ENCODE measurements at places on chromosomes 12 and 14. TPM values are rescaled to one million over a fixed set of nuclear protein-coding genes. Genes with fewer than 3 reads are reported as not detected.

GRCh38 chr12:83527810-83528209, 841.1 kb downstream of the TMTC2 start:
- DNase-seq = no peak

GRCh38 chr12:19412844-19413243, 26.4 kb upstream of the AEBP2 start:
- DNase-seq = peak; percentile 46

DNA sequence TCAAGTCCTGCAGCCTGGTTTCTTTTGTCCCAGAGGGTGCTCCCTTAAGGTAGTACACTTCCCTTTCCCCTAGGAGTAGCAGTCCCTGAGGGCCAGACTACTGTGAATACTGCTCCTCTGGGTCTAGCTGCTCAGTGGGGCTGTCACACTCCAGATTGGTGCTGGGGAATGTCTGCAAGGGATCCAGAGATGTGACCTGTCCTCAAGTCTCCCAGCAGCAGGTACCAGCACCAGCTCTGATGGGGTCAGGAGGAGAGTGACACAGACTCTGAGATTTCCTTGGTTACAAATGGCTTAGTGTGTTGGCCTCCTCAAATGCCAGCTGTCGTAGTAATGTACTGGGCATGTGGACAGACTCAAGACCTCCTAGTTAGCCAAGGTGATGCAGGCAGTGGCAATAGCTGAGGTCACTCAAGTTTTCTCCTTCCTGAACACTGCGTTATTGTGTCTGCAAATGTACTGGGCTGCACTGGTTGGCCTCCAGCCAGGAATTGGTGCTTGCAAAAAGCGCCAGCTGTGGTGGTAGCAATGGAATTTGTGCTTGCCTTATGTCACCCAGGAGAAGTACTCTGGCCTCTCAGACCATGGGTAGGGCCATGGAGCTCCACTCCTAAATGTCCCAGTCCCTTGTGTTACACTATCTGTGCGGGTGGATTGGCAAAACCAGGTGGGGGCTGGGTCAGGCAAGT, 36.4 kb upstream of the AEBP2 start:
- DNase-seq = no peak

DNA sequence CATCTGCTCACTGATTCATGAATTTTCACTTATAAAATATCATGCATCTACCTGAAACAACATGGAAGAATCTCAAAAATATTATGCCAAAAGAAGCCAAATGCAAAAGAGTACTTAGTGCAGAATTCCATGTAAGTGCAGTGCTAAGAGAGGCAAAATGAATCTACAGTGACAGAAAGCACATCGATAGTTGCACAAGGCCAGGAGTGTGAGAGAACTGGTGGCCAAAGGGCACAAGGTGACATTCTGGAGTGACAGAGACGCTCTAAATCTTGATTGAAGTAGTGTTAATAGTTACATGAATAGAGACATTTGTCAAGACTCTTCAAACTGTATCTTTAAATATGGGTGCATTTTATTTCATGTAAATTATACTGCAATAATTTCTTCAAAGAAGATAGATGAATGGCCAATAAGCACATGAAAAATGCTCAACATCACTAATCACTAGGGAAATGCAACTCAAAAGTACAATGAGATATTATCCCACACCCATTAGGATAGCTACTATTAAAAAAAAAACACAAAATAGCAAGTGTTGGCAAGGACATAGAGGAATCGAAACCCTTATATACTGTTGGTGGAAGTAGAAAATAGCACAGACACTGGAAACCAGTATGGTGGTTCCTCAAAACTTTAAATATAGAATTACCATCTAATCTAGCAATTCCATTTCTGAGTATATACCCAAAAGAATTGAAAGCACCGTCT, 71.7 kb upstream of the KICS2 start:
- no peak for DNase-seq

GRCh38 chr14:63174760-63175191, 29.5 kb upstream of the RHOJ start:
- no peak for DNase-seq

- no peak for DNase-seq
Measured at GRCh38 chr14:101198398-101199027, 295.0 kb upstream of the RTL1 start.

DNA sequence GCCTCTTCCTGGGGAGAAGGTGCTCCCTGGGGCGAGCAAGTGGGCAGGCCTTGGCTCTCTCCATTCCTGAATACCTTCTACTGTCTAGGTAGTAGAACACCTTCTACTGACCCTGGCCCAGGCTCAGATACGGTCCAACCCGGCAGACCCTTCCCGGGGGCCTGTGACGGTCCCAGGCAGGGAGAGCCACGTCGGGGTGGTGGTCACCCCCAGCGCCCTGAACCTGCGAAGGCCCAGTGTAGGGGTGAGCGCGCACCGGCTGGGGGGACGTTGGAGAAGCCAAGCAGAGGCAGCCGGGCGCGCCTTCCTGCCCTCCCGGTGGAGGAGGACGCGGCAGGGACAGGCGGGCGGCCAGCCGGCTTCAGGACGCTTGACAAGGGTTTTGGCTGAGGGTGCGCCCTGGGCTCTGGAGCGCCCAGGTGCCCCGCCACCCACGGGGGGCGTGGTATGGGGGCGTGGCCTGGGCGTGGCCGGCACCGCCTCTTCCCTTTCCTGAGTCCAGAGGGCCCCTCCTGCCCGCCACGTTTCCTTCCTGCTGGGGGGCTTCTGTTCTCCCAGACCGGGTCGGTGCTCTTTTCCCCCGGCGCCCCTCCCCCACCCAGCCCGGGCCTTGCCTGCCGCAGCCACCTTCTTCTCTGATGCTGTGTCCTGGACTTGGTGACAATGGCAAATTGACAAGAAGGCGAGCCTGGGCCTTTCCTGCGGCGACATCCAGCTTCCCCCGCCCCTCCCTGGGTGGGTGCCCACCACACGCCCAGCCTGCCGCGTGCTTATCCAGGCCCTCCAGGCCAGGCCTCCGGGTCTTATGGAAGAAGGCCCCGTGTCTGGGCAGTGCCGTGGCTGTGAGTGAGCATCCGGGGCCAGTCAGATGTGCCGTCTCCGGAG, 24.5 kb upstream of the PPP1R13B start:
- peak; percentile 80 for DNase-seq

DNA sequence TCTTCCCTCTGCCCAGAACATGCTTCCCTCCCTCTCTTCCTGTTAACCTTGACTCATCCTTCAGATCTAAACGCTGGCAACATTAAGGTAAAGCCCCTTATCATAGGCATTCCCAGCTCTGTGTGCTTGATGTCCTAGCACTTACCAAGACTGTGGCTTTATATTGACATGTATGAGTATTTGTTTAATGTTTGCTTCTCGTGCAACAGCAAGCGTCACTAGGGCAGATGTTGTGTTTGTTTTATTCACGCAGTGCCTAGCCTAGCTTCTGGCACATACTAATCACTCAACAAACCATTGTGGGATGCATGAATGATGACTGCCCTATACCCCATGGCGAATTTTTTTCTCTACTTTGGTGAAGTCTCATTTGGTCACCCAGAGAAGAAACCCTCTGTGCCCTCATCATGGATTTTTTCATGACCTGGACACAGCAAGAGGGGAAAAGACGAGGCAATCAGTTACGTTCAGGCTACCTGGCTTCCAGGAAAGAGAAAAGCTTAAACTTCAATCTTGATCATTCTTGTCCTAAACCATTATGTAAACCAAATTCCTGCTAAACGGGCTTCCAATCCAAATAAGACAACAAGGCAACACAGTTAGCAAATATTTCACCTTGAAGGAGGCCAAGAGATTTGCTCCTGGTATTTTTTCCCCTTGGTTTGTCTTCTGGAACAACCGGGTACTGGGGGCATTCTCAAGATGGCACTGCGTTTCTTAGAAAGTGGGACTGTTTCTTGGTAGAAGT, 47.9 kb upstream of the SOCS2 start:
- no peak for DNase-seq

GRCh38 chr12:12449533-12450025, 92.7 kb downstream of the BORCS5 start:
- DNase-seq = no peak

DNA sequence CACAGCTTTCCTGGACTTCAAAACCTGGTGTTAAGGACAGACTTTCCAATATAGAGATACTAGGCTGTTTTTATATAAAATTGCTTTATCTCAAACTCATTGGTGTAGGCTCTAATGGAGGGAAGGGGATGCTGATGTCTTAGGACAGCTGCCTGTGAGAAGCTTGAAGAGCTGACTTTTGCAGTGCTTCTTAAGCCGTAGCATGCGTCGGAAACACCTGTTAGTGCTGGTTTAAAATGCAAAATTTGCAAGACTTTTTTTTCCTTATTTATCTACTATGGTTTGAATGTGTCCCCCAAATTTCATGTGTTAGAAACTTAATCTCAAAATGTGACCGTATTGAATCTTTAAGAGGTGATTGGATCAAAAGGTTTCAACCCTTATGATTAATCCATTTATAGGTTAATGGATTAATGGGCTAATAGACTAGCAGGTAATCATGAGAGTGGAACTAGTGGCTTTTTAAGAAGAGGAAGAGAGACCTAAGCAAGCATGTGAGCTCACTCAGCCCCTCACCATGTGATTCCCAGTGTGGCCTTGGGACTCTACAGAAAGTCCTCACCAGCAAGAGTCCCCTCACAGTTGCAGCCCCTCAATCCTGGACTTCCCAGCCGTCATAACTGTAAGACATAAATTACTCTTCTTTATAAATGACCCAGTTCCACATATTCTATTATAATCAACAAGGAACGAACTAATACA, 60.9 kb upstream of the FUT8 start:
- DNase-seq = no peak

DNA sequence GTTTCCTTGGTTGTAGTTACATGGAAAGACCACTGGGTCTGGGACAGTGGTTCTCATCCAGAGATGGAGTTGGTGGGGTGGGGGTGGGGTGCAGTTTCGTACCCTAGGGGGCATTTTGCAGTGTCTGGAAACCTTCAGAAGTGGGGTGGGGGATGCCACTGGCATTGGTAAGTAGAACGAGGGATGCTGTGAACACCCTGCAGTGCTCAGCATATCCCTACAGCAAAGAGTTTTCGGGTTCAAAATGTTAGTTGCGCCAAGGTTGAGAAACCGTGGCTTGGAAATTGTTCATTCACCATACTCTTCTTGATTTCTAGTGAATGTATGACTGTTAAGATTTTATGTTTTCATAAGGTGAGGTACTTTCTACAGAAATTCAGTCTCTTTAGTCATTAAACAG, 28.7 kb downstream of the TRAF3 start:
- DNase-seq = no peak

- no peak for DNase-seq
Measured at GRCh38 chr14:93379831-93380230, 32.8 kb downstream of the COX8C start.

Gene C1R
- 331 TPM for total RNA-seq

DNA sequence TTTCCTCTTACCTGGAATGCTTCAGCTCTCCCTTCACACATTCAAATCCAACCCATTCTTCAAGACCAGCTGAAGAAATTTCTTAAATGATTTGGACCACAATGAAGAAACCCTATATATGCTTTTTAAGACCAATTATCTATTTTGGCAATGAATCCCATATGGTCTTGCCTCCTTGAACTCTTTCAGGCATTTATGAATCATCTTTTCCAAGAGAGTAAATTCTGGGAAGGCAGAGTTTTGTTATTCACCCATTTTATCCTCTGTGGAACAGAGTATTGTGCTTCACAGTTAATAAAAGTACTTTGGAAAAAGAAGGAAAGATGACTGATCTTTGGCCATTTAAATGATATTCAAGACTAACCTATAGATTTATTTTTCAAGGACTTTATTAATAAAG, 14.0 kb downstream of the GIT2 start:
- no peak for DNase-seq

Gene POTEM
- total RNA-seq = not detected

- peak; percentile 71 for DNase-seq
Measured at GRCh38 chr14:75831455-75831854, 150.3 kb downstream of the TGFB3 start.

Gene FIGNL2
- total RNA-seq = 0.47 TPM

Gene KRT85
- total RNA-seq = not detected

Gene JAG2
- total RNA-seq = 25.5 TPM

DNA sequence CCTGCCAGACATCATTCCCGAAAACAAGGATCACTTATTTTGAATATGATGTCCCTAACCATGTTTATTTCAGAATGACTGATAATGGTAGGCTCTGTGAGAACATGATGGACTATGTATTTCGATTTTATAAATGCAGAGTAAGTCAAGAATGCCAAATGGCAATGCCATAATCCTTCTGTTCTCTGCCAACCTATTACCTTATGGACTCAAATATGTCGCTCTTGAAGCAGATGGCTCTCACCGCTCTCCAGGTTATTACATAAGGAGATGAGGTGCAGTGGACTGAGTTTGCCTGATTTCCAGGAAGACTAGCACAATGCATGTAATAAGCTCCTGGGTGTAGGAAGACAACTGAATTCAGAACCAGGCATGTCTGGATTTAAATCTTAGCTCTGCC, 227.2 kb downstream of the BTG1 start:
- DNase-seq = no peak

DNA sequence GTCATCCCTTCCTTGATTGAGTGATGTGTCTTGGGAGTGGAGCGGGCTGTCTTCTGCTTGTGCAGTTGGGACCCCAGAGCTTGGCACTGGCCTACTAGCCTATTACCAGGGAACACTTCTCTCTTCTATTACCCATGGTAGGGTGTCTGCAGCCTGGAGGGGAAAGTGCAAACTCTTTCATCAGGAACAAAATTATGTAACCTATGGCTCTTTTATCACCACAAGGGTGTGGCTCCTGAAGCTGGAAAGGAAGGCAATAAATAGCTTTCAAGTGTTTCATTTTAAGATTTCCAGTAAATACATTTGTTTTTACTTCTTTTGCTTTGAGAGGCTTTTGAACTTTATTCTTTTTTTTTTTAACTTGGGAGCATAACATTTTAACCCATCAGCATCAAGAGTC, 349.7 kb upstream of the FAR2 start:
- peak; percentile 20 for DNase-seq

Gene PKP2
- 124 TPM for total RNA-seq

Gene RND1
- 0.56 TPM for total RNA-seq

- no peak for DNase-seq
Measured at GRCh38 chr12:19739195-19739776, 300.0 kb downstream of the AEBP2 start.

GRCh38 chr12:14514154-14514842, 53.4 kb downstream of the PLBD1 start:
- DNase-seq = no peak

GRCh38 chr12:93911396-93911795, 234.2 kb downstream of the CRADD start:
- no peak for DNase-seq

DNA sequence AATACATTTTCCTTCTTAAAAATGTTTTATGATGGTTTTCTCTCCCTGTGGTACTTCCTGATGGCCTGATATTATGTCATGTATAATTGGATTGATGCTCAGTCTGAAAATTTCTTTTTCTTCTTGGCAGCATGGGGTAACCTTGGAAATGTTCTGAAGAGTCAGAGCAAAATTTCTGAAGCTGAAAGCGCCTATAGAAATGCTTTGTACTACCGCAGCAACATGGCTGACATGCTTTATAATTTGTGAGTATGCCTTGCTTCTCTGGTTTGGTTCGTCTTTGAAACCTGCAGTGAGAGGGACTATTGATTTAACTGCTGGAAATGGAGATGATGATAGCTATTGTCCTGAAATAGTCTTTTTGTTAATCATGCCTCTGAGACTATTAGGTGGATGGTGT, 243.6 kb downstream of the TMTC2 start:
- DNase-seq = no peak
